Posterior cingulate gyrus (tissue), 11 donors: ENCODE measurements at places on chromosomes 4 and X.
A peak's percentile ranks its signal among the peaks of the same experiment; 100 is the strongest.

DNA sequence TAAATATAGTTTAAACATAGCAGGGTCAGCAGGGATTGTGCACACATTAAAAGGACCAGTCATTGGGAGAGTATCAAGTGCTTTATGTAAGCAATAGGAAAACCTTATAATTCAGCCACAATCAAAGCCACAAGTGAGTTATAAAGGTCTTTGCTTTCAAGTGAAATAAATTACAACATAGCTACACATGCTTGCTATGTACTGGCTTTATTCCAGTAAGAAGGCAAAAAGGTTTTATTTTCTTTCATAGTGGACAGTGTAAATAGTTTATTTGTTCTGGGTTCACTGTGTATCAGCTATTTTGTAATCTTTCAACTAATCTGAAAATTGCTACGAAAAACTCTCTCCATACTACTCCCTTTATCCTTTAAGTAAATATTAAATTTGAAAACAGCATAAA is 691.4 kb downstream of the PCDH7 start:
- DNase-seq = no peak

DNA sequence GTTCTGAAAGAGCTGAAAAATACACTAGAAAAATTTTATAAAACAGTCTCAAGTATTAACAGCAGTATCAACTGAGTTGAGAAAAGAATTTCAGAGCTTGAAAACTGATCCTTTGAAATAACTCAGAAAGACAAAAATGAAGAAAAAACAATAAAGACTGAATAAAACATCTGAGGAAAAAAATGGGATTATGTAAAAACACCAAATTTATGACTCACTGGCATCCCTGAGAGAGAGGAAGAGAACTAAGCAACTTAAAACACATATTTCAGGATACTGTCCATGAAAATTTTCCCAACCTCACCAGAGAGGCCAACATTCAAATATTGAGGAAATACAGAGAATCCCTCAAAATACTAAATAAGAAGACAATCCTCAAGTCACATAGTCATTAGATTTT is 22.9 kb downstream of the PABPC4L start:
- DNase-seq = no peak

- no peak for DNase-seq
Observed at GRCh38 chr4:173046818-173047217, 121.8 kb upstream of the GALNT7 start.

GRCh38 chr4:38241541-38241940 is 281.3 kb downstream of the PTTG2 start:
- DNase-seq = no peak

- DNase-seq = no peak
Observed at GRCh38 chrX:100802843-100803242, 17.3 kb upstream of the CSTF2 start.

- no peak for DNase-seq
Observed at GRCh38 chr4:1956631-1957030, 52.1 kb downstream of the NELFA start.

DNA sequence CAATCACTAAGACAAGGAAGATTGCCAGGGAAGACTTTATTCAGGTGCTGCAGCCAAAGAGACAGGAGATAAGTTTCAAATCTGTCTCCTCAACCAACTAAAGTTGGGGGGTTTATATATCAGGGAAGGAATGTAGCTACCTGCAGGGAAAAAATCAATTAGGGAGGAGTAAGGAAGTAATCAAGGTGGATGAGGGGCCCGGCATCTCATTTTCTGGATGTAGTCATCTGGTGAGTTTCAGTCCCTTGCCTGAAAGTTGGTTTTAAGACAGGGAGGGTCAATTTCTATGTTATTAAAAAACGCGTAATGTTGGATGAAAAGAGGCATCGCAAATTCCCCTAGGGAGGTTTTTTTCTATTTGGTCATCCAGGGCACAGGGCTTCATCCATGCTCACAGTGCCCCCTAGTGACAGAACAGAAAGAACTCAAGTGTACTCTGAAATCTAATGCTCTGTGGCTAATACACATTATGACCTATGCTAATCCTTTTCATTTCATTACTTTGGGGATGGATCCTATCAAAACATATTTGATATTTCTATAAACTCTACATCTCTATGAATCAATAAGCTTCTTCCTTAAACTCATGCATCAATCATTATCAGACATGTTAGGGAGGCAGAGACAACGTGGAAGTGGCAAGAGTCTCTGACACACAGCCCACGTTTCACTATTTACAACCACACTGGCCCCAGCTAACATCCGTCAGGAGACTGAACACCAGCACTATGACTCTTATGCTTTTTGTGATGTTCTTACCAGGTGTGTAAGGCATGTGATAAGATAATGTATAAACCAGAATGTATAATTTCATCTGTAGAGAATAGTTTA is 1577.0 kb upstream of the TENM3 start:
- DNase-seq = no peak

- no peak for DNase-seq
Observed at GRCh38 chr4:173937631-173938270, 345.7 kb downstream of the FBXO8 start.

GRCh38 chr4:21307709-21308108 is 607.5 kb downstream of the PACRGL start:
- DNase-seq = no peak

DNA sequence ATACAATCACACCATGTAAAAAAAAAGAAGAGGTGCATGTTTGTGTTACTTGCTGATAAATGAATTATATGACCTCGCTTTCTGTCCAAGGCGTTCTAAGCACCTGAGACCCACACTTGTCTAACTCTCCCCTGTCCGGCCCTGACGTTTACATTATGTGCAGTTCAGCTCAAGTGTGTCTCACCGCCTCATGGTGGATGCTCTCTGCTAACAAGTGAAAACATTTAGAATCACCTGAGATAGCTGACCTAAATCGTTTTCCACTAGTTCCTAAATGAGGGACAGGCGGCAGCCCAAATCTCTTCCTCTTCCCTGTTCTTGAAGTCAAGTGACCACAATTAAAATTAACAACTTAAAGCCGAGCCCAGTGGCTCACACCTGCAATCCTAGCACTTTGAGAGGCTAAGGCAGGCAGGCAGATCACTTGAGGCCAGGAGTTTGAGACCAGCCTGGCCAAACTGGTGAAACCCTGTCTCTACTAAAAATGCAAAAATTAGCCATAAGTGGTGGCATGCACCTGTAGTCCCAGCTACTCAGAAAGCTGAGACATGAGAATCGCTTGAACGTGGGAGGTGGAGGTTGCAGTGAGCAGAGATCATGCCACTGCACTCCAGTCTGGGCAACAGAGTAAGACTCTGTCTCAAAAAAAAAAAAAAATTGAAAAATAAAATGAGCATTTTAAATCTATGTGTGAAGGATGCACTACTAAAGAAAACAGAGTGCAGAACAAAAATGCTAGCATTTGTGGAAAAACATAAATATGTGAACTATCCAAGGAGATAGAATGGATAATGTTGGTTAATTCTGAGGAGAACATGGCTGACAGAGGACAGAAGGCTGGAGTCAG is 3.9 kb upstream of the TIFA start:
- no peak for DNase-seq

DNA sequence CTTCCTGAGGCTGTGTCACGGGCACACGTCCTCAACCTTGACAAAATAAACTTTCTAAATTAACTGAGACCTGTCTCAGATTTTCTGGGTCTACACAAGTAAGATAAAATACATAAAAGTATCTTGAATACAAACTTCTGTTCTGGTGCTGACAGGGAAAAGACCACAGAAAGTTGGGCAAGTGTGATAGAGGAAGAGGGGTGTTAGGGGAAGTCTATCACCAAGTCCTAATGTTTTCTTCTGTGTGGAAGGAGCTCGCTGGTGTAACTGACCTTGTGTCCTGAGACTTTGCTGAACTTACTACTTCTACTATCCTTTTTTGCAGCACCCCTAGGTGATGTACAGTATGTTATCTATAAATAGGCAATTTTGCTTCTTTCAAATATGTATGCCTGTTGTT is 97.0 kb upstream of the STIM2 start:
- no peak for DNase-seq

GRCh38 chr4:185192059-185192458 is 11.7 kb downstream of the CFAP97 start:
- DNase-seq = no peak

DNA sequence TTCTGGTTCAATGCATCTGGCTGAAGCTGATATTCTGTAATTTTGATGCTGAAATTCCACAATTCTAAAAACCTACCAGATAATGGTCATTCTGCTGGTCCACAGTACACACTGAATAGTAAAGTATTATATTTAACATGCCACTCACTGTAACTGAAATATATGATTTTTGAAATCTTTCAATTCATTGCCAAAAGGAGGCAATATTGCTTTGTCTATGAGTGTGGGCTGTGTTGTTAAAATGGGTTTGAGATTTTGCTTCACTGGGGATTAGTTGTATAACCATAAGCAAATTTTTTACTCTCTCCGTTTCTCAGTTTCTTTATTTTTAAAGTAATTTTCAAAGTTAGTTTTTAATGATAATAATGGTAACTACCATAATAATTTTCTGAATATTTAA is 1404.1 kb upstream of the IGFBP7 start:
- no peak for DNase-seq

- no peak for DNase-seq
Observed at GRCh38 chr4:91758487-91758886, 545.3 kb upstream of the GRID2 start.

- no peak for DNase-seq
Observed at GRCh38 chr4:154399259-154399974, 92.2 kb downstream of the DCHS2 start.

DNA sequence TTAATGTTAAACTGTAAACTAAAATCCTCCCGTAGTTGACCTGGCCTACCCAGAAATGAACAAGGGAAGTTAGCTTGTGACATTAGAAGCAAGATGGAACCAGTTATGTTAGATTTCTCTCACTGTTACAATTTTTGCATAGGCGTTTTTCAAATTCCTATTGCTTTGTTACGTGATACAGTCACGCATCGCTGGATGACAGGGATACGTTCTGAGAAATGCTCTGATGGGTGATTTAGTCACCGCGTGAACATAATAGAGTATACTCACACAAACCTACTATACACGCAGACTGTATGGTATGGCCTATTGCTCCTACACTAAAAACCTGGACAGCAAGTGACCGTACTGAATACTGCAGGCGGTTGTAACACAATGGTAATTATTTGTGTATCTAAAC is 46.7 kb upstream of the PUDP start:
- DNase-seq = no peak

GRCh38 chr4:133130171-133130570 is 18.9 kb upstream of the PCDH10 start:
- no peak for DNase-seq

- no peak for DNase-seq
Observed at GRCh38 chr4:100062921-100063320, 112.8 kb upstream of the H2AZ1 start.

GRCh38 chr4:26048378-26048882 is 134.4 kb downstream of the SMIM20 start:
- DNase-seq = no peak

- no peak for DNase-seq
Observed at GRCh38 chr4:73443224-73443623, 7.2 kb downstream of the AFP start.

- no peak for DNase-seq
Observed at GRCh38 chr4:7524064-7524682, 89.4 kb upstream of the PSAPL1 start.

- no peak for DNase-seq
Observed at GRCh38 chrX:122047261-122047660, 999.9 kb downstream of the GLUD2 start.

- DNase-seq = no peak
Observed at GRCh38 chr4:1767770-1768366, 25.2 kb upstream of the FGFR3 start.

DNA sequence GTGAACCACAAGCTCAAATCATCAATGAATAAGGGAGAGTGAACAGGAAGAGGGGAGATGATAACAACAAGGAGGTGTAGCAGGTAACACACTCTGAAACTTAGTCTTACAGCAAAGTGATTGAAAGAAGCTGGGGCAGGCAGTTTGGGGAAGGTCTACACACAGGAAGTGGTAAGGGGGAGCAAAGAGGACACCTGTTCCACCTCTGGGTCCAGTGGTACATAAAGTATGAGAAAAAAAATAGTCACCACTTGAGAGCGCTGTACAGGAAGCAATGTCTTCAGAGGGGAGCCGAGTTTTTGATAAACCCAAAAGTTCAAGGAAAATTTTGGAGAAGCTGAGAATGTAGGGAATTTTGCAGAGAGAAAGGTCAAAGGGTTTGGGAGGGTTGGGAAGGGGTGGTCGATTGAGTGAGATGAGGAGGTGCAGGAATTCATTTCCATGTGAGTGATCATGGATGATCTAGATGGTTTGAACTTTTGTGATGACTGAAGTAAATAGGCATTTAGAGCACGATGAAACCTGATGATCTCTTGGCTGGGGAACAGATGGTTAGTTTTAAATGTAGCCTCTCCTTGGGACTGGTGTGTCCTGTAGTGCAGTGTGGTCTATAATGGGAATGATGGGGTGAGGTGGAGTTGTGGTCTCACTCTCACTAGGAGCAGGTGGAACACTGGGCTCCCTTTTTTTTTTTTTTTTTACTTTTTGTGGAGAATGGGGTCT is 142.0 kb downstream of the RBMX2 start:
- DNase-seq = no peak

DNA sequence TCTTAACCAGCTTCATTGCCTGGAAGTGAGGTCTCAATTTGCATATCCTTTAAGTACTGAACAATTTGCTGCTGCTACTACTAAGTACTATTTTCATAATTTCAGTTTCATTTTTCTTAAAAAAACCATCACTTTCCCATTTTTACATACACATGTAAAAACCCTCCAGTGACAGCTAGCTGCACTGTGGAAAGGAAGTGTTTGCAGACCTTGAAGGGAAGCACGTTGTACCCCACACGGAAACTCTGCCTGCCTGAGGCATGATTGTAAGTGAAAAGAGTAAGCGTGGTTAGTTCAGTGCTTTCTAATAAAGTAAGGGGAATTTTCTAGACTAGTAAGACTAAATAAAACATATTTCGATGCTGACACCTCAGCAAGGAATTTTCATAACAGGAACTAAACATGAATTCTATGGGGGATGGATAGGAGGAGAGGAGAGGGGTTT is 103.6 kb downstream of the RAPGEF2 start:
- DNase-seq = no peak

GRCh38 chr4:123453061-123453680 is 56.6 kb downstream of the SPRY1 start:
- DNase-seq = no peak

- DNase-seq = peak; percentile 45
Observed at GRCh38 chr4:121711263-121712000, 14.7 kb upstream of the ANXA5 start.

DNA sequence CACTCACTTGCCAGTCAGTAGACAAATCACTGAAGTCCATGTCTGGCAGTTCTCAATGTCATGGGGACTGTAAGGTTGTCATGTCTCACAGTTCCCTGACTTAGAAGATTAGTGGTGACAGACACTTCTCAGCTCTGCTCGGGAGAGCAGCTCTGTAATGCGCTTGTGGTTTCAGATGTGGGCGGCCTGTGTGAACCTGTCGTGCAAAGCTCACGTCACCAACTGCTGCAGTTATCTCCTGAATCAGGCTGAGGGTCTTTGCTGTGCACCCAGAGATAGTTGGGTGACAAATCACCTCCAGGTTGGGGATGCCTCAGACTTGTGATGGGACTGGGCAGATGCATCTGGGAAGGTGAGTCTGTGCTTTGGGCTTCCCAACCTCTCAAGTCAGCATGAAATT is at the start of gene IL9R:
Gene IL9R (plus strand): TSS at position 261 of the 400 bp plus-strand sequence. CDS start 64 bp downstream, at position 325.
- DNase-seq = no peak

GRCh38 chrX:43559644-43560043 is 96.5 kb upstream of the MAOA start:
- no peak for DNase-seq
